ENCODE measurements at places on chromosomes 5 and 9. TPM values are rescaled to one million over a fixed set of nuclear protein-coding genes. Genes with fewer than 3 reads are reported as not detected.

Gene ATP6V1G1
- total RNA-seq, result 48.1 TPM

- no peak for DNase-seq
- no peak overlapping the region for H3K4me3 ChIP-seq
- peaks cover 7% of the 10 kb centered on the region for H3K4me1 ChIP-seq
- H3K27me3 ChIP-seq, result peaks cover 68% of the 10 kb centered on the region
- H3K36me3 ChIP-seq, result no peaks in the 10 kb centered on the region
- no peak overlapping the region for H3K27ac ChIP-seq
These were observed 4.6 kb downstream of the NRG2 start for GRCh38 chr5:140038373-140038957.

- peaks cover 6% of the 10 kb centered on the region for H3K4me1 ChIP-seq
- H3K27ac ChIP-seq, result no peak overlapping the region
- no peaks in the 10 kb centered on the region for H3K27me3 ChIP-seq
- H3K4me3 ChIP-seq, result no peak overlapping the region
These were observed 27.1 kb downstream of the ZDHHC11B start for GRCh38 chr5:757346-757930.

DNA sequence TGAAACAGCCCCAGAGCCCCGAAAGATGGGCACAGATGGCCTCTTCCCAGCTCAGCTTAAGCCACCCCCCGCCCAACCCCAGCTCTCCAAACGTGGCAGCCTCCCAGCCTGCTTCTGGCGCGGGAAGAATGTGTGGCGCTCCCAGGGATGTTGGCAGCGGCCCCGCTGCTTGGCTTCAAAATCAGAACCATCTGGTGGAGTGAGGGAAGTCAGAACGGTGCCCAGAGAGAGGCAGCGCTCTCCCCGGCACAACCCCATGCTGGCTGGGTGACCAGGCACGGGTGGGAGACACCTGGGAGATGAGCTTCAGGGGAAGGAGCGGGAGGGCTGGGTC lies 72.7 kb upstream of the ORM1 start:
- no peaks in the 10 kb centered on the region for H3K36me3 ChIP-seq
- H3K4me3 ChIP-seq, result no peak overlapping the region
- H3K4me1 ChIP-seq, result no peaks in the 10 kb centered on the region
- no peak overlapping the region for H3K27ac ChIP-seq
- no peak for DNase-seq

DNA sequence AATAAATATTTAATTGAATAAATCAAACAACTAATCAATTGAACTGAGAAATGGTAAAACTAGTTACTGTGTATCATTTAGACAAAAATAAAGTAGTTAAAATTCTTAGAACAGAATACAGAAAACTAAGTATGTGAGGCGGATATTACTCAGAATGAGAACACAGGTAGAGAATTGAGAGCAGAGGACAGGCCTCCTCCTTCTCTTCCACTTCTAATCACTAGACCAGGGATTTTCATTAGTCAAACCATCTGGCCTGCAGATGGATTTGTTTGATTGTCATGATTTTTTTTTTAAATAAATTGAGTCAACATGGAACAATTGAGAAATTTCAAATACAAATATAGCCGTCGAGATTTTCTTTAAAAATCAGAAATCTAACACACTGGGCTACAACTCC lies 198.6 kb upstream of the HMHB1 start:
- H3K36me3 ChIP-seq, result peaks cover 15% of the 10 kb centered on the region
- H3K4me3 ChIP-seq, result no peak overlapping the region
- no peak for DNase-seq
- no peak overlapping the region for H3K27ac ChIP-seq
- peaks cover 2% of the 10 kb centered on the region for H3K27me3 ChIP-seq
- peaks cover 11% of the 10 kb centered on the region for H3K4me1 ChIP-seq

- H3K27me3 ChIP-seq, result no peaks in the 10 kb centered on the region
- no peaks in the 10 kb centered on the region for H3K4me1 ChIP-seq
- DNase-seq, result no peak
- H3K4me3 ChIP-seq, result no peak overlapping the region
- H3K27ac ChIP-seq, result no peak overlapping the region
- H3K36me3 ChIP-seq, result no peaks in the 10 kb centered on the region
These were observed 331.3 kb upstream of the KIF2A start for GRCh38 chr5:61974680-61975079.

DNA sequence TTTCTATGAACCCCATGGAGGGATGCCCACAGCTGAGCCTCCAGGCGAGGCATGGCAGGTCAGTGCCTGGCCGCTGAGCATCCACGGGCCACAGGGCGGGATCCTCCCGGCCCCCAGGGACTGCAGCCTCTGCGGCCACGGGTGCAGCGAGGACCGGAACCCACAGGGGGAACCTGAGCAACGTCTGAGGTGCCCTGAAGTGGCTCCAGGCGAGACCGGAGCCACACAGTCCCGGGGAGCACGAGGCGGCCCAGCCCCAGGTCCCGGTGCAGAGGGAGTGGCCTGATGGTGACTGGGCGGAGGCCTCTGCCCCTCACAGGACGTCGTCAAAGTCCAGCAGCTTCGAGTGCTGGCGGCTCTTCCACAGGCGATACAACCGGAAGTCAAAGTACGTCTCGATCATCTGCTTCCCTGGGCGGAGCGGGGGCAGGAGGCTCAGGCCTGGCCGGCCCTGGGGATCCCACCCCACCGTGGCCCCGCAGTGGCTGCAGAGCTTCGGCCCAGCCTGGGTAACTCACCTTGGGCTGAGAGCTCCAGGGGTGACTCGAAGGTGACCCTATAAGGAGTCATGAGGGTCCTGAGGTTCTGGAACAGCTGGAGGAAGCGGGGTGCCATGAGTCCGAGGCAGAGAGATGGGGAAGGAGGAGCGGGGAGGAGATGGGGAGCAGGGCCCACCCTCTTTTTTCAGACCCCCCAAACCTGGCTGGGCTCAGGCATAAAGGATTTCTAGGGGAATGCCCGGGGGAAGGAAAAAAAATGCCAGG lies 8.1 kb upstream of the ENTPD8 start:
- H3K36me3 ChIP-seq, result peaks cover 28% of the 10 kb centered on the region
- no peak overlapping the region for H3K4me3 ChIP-seq
- no peak overlapping the region for H3K27ac ChIP-seq
- DNase-seq, result no peak
- peaks cover 21% of the 10 kb centered on the region for H3K4me1 ChIP-seq

Gene LHX2
- total RNA-seq, result not detected
